NCI-H748 treated with DMSO at 0.1 percent for 48 hours (cell line): ENCODE measurements at places on chromosomes 3 and 15.

DNA sequence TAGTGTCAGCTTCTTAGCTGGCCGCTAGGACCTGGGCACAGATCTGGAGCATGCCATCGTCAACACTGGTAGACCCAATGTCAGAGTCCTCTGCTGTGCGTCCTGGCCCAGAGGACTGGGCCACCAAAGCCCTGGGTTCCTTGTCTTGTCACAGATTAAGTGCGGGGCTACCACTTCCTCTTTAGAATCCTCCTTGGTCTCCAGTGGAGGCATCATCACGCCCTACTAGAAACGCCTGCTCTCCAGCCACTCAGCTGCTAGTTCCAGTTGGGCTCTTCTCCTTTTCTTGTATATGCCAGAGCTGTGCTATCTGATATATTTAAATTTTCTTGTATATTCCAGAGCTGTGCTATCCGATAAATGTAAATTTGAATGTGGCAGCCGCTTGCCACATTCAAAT, 11.2 kb downstream of the PPCDC start:
- no peak for DNase-seq

- DNase-seq = peak; percentile 85
These were observed 215.6 kb upstream of the RBMS3 start for GRCh38 chr3:29065211-29065785.

GRCh38 chr3:137116619-137117018, 158.8 kb downstream of the IL20RB start:
- no peak for DNase-seq

DNA sequence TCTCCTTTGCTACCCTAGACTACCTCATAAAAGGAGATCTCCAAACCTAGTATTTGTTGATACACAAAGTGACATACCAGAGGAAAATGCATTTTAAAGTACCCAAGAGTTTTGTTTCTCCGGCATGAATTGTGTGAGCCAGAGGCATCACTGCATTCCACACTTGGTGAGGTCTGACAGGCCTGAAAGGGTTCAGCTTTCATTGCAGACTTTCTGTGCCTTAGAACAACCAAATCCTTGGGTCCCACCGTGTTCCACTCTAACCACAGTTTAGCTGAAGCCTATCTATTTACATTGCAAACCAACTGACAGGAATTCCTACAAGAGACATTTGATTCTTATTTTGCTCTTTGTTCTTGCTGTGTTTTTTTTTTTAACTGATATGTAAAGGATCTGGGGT, 21.0 kb upstream of the EID1 start:
- DNase-seq = no peak

DNA sequence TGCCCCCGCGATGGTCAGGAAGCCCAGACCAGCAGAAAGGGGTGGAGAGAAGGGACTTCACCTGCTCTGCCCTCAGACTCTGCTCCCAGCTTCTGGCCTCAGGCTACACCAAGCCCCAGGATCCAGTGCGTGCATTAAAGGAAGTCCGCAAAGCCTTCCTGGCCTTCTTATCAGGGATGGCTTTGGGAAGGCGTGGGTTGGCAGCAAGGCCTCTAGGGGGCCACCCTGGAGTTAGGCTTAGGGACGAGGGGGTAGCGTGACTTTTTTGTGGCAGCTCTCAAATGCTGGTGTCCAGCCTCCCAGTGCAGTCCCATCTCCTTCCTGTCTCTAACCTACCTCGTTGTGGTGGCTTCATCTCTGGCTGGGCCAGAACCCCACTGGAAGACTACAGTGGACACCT, 18.9 kb upstream of the RPL29 start:
- DNase-seq = no peak

DNA sequence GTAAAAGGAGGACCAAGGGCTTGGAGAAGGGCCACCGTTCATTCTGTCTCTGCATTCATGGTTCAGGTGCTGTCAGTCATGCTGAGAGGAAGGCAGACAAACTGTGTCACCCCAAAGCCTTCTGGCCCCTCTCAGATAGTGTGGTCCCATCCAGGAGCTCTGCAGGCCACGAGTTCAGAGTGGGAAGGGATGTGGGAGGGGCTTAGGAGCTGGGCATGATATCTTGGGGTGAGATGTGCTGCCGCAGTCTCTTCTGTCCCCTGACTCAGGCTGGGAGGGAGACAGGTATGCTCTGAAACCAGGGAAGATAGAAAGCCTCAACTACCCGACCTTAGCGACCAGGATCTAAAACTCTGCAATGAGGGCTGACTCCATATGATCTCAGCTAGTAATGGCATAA, 19.6 kb upstream of the MYO1E start:
- DNase-seq = no peak

- DNase-seq = no peak
These were observed 16.8 kb downstream of the NR1D2 start for GRCh38 chr3:23961913-23962312.

GRCh38 chr3:141930801-141931200, 54.4 kb downstream of the ATP1B3 start:
- DNase-seq = no peak

DNA sequence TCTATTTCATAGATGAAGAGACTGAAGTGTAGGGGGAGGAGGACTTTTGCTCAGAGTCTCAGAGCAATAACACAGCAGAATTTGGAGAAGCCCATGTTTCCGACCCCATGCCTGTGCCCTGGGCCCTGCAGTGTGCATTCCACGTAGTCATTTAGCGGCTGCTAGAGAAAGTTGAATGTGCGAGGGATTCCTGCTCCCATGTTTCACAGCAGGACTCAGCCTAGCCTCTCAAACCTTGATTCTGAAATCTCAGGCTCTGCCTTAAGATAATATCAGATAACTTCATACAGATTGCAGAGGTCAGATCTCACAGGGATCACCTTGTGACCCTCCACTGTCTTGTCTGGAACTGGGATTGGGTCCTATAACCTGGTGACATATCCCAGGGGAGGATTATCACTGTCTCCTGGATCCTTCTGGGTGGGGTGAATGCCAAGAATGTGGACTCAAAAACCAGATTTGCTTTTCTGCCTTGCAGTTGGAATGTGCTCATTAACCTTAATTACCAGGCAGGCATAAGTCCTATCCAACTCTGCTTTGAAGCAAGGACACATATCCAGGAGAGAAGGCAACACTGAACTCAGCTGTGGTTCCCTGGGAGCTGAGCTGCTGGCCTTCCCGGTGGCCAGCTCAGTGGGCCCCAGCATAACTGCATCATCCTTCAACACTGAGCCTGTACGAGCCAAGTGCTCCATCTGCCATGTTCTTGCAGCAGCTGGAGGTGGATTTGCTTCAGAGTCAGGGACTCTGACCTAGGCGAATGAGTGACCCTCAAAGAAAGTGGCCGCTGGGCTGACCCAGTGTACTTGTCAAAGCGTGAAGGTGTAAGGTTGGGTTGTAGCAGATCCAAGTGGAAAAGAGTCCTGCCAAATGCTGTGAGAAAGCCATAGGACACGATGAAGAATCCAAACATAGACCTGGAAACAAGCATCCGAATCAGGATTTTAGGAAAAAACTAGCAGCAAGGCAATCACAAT, 43.0 kb downstream of the CTXND1 start:
- no peak for DNase-seq

DNA sequence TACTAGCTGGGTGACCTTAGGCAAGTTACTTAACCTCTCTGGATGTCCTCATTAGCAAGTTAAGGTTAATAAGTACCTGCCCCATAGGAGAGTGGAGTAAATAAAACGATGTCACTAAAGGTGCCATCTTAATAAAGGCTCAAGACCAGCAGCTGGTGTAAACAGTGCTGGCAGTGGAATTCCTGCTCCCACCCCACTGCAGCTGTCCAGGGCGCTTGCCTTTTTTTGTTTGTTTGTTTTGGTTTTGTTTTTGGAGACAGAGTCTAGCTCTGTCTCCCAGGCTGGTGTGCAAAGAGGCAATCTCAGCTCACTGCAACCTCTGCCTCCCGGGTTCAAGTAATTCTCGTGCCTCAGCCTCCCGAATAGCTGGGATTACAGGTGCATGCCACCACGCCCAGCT, 28.9 kb downstream of the IDH3A start:
- no peak for DNase-seq

DNA sequence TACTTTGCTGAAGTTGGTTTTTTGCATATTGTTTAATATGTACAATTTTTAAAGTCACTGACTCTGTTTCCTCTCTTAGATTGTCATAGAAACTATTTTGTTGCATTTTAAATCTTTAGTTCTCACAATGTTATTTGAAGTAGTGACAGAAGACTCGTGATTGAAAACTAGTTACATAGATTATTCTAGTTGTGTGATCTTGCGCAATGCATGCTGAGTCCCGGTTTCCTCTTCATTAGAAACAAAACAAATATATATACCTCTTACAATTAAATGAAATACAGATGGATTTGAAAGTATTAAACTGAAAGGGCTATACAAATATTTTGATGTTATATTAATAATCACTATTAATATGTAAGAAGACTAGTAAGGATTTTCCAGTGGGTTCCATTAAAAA, 333.0 kb downstream of the LPP start:
- no peak for DNase-seq
